ENCODE measurements at places on chromosomes 1 and 21.

DNA sequence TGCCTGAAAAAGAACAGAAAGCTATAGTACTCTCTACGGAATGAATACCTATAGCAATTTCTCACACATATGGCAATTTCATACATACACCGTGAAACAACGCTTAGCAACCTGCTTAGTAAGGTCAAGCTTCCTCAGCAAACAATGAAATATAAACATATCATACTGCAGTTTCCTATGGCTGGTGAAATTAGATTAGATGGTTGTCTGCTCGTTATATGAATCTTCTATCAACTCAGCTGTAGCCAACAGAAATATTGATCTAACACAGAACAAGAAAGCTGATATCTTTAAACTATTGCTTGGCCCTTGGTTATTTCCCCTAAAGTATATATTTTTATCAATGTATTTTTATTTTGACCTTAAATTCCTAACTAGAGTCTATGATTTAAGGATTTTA lies 187.8 kb downstream of the SLC44A5 start:
- DNase-seq: no peak

GRCh38 chr1:118190561-118190960 lies 5.5 kb upstream of the SPAG17 start:
- no peak for DNase-seq

- no peak for DNase-seq
Measured at GRCh38 chr1:232421143-232421796, 208.7 kb downstream of the SIPA1L2 start.

DNA sequence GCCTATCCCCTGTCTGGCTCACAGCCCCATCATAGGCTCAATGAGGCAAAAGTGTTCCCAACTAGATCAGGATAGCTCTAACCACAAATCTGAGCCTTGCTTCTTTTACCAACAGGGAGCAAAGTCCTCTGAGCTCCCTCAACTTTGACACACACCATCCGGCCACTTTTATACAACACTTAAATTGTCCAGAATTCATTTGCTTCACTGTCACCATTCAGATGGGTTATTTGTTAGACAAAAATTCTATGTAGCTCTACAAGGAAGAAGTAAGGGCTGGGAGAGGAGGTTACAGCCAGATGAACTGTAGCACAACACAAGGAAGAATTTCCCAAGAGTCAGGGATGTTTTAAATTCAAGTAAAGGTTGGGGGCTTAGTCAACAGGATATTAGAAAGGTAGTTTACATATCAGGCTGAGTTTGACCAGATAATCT lies 50.8 kb downstream of the TGFBR3 start:
- no peak for DNase-seq

DNA sequence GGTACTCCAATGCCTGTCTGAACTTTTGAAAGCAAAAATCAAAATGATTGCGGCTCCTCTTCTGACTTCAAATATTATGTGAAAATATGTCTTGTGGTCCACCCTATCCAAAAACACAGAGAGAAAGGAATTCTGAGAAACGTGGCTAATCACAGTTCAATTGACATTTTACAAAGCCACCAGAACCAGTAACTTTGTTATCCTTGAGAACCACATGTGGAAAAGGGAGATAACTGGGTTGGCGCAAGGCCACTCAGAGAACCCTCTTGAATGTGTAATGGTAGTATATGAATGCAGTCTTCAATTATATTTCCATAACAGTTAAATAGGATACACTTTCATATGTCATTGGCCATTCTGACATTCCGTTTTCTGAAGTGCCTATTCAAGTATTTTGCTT lies 1030.0 kb upstream of the TMPRSS15 start:
- DNase-seq: no peak

DNA sequence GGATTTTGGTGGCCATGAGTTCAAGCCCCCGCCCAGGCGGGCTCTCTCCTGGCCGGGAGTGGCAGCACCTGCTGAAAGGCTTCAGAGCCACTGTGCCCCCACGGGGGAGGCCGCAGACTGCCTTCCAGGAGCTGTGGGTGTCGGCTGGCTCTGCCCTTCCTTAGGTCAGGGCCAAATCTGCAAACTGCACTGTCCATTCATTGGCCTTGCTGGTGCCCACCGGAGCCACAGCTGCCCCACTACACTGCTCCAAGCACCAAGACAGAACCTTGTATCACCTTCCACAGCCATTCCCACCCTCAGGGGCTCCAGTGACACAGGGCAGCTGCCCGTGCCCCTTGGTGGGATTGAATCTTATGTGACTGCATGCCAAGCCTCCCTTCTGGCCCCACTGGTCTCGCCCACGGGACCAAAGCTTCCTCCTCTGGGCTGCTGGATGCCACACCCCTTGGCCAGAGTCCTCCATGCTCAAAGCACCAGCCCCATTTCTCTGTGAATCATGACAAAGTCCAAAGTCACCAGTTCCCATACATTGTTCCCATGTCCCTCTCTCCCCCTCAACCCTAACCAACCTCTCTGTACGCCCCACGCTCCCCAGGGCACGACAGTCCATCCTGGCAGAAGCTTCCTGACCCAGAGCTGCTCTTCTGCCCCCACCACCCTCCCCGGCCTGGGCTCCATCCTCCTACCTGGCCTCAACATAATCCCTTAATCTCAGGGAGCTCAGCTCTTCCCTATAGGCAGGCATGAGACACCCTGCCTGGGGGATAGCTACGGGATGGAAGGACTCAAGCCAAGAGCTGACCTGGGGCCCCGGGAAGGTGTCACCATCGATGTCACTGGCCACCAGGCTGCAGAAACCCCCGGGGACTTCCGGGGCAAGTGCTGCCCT lies 20.9 kb upstream of the GPR153 start:
- no peak for DNase-seq
